ENCODE measurements at places on chromosomes 2 and 18.

GRCh38 chr2:227472265-227473121 lies 537 bp downstream of the AGFG1 start:
- no peak for DNase-seq

DNA sequence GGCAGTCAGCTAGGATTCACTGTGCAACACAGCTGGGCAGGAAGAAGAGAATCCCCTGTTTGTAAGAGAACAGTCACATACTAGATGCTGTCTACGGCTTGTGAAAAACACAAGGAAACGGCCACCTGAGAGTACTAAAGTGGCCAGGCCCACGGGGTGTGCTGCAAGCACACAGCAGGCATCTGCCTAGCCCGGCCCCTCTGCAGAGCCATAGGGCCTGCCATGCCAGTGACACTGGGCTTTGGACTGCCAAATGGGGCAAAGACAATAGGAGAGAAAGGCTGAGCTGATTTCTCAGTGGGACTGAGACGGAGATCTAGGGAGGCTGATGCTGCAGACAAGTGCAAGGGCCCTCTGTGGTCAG lies 10.3 kb downstream of the TUBB6 start:
- no peak for DNase-seq

- DNase-seq, result no peak
These were observed 135.0 kb downstream of the HDAC4 start for GRCh38 chr2:239265681-239266433.

GRCh38 chr2:144759746-144760145 lies 239.8 kb upstream of the ZEB2 start:
- DNase-seq, result no peak

DNA sequence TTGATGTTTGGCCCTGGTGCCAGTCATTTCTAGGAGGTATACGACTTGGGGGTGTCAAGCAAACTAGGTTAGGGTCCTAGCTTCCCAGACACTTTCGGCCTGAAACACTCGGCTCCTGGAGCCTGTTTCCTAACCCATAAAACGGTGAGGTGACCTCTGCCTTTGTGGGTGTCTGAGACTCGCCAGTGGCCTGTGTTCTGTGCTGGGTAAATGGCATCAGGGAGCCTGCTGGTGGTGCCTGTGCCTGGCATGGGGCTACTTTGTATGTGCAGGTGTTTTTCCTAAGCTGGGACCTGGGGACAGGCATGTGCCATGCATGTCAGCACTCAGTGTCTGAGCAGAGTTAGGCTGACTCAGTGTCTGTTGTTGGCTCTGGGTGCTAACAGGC lies 139.2 kb downstream of the GLI2 start:
- DNase-seq, result no peak

GRCh38 chr2:118535171-118535817 lies 312.2 kb downstream of the EN1 start:
- no peak for DNase-seq

- DNase-seq, result no peak
These were observed 218.1 kb downstream of the TPGS2 start for GRCh38 chr18:36610661-36611060.

- peak; percentile 30 for DNase-seq
These were observed 466.5 kb downstream of the METTL4 start for GRCh38 chr18:2104620-2105462.

DNA sequence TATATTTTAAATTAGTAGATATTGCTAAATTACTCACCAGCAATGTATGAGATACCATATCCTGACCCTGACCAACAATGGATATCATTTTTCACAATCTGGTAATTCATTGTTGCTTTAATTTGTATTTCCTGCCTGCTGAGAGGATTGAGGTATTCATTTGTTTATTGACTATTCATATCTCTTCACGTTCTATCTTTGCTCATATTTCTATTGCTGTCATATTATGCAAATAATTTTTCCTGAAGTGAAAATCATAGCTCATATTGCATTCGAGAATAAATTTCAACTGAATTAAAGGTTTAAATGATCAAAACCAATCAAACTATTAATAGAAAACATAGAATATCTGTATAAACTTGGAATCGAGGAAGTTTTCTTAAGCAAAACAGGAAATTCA lies 31.0 kb downstream of the INO80D start:
- DNase-seq, result no peak

GRCh38 chr2:84959095-84959565 lies 11.8 kb upstream of the KCMF1 start:
- DNase-seq, result no peak

GRCh38 chr2:88059979-88060906 lies 4.7 kb upstream of the KRCC1 start:
- DNase-seq, result no peak

DNA sequence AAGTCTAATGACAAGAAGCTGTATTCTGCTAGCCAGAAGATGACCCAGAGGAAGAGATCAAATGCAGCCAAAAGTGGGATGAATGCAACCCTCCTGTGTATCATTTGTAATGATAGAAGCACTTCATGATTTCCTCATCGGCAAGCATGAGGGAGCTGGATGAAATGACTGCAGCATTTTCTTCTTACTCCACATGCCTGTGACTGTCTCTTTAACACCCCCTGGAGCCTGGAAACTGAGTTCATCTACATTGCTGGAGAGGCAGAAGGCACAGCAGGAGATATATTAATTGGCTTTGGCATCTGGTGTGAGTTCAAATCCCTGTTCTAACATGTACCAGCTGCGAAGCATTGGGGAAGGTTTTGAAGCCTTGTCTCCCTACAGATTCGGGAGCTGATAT lies 37.7 kb downstream of the ID2 start:
- DNase-seq, result no peak

GRCh38 chr2:100195942-100196341 lies 53.6 kb upstream of the AFF3 start:
- no peak for DNase-seq

DNA sequence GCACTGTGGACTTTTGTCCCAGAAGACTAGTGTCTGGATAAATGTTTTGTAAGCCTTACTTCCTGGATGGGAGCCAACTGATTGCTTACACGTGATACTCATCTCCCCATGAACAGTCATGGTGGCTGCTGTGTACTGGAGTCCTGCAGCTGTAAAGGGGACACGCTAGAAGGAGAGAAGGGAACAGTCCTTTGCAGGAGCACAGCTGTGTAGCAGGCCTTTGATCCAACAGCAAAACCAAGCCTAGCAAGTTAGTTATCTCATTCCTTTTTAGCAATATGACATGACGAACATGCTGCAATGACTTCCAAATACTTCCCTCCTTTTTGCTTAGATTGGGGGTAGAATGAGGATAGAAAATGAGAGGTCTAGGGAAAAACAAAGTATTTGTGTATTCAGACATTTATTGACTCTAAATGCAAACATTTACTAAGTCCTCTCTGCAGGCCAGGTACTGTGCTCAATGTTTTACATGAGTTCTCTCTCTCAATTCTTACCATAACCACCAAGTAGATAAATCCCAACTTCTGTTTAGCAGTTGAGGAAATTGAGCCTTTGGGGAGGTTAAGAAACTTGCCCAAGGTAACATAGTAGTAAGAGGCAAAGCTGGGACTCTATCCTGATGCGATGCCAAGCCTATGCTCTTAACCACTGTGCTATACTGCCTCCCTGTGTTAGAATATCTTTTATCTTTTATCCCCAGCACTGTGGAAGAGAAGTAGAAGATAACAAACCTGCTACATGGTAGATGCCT lies 55.4 kb upstream of the CD28 start:
- no peak for DNase-seq

- no peak for DNase-seq
These were observed 85.4 kb upstream of the ZCCHC2 start for GRCh38 chr18:62437235-62438017.

- DNase-seq, result no peak
These were observed 123.9 kb downstream of the MGAT5 start for GRCh38 chr2:134377730-134378129.

DNA sequence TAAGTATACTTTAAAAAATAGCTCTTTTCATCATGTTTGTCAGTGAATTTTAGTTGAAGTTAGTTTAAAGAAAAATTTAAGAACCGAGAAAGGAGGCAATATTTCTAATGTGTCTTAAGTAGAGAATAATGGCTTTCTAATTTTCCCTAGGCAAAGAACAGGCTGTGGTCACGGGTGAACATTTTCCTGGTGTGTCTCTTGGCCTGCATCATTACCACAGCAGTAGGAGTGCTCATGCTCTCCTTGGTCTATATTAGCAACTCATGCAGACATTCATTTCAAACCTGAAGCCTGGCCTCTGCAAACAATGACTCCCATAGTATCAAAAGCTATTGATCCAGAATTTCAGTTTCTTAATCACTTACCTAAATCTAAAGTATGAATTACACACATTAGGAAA lies 57.4 kb downstream of the C18orf54 start:
- no peak for DNase-seq

GRCh38 chr2:9565436-9566153 lies 10.0 kb upstream of the ADAM17 start:
- DNase-seq, result no peak

DNA sequence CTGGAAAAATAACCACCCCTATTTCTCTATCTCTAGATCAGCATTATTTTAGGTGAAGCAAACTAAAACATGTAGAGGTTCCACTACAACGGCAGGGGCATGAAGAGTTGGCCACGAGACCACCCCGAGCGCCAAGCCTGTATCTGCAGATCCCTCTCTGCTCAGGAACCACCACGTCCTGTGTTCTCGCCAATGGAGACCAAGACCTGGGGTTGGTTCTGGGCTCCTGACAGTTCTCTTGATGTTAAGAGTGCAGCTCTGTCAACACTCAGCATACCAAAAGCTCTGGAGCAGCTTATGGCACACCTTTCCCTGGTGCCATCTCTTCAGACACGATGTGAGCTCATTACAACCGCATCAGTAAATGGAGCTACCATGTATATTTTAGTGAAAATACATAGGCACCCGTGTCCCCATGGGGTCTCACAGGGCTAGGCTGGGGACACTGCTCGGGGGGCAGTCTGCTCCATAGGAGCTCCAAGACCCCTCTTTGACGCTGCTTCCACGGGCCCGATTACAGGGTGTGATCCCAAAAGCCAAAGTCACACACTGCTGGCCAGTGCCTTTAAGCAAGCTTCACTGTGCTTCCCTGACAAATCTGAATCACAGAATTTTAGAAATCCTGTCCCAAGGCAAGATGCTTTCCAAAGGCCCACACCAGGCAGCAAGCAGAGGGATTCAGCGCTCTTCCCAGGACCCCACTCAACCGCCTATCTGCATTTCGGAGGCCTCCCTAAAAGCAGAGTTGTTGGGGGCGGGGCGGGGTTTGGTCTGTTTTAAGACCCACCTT lies 72.2 kb downstream of the EMILIN2 start:
- DNase-seq, result no peak

GRCh38 chr2:68284896-68285295 lies 32.6 kb upstream of the PPP3R1 start:
- DNase-seq, result no peak
